ENCODE measurements at places on chromosomes 6 and 20.
A peak's percentile ranks its signal among the peaks of the same experiment; 100 is the strongest.

DNA sequence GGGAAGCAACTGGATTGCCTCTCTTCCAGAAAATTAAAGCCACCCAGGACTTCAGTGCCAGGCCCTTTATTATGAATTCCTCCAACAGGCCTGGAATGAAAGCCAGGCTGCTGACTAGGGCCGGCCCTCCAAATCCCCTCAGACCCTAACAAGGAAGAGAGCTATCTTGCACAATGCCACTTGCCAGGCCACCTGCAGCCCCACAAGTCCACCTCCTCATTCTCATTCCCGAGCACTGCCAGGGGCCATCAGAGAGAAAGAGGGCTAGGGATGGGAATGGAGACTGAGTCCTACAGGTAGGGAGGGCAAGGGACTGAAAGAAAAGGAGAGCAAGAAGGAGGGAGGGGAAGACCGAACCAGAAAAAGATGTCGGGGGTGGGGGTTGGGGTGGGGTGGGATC is 86.5 kb downstream of the MRPL14 start:
- peaks cover 24% of the 10 kb centered on the region for H3K4me1 ChIP-seq
- no peaks in the 10 kb centered on the region for H3K27me3 ChIP-seq

DNA sequence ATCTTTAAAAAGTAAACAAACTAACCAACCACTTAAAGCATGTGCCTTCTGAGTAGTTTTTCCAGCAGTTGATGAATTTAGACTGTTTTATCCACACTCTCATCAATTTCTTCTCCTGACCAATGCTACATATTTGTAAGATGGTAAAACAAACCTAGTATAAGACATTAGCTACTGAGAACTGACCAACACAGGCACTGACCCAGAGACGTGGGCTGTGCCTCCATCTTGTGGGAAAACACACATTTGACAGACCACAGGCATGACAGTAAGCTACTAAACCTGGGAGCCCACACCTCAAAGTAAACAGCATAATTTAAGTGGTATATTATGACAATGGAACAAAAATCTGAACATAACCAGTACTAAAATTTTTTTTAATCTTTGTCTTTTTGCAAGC is 121.4 kb upstream of the NRSN1 start:
- DNase-seq: no peak
- peaks cover 17% of the 10 kb centered on the region for H3K4me1 ChIP-seq
- no peaks in the 10 kb centered on the region for H3K36me3 ChIP-seq
- H3K4me3 ChIP-seq: no peak overlapping the region

- H3K4me3 ChIP-seq: peak overlapping the region; percentile 91
- DNase-seq: no peak
- no peaks in the 10 kb centered on the region for H3K27me3 ChIP-seq
- H3K36me3 ChIP-seq: peaks cover 2% of the 10 kb centered on the region
- peaks cover 40% of the 10 kb centered on the region for H3K4me1 ChIP-seq
Observed at GRCh38 chr20:50153153-50153499, 397 bp downstream of the PEDS1 start.

GRCh38 chr20:23686046-23686750 is 2.6 kb downstream of the CST4 start:
- no peaks in the 10 kb centered on the region for H3K36me3 ChIP-seq
- no peaks in the 10 kb centered on the region for H3K27me3 ChIP-seq
- no peak overlapping the region for H3K27ac ChIP-seq
- H3K4me3 ChIP-seq: no peak overlapping the region
- DNase-seq: no peak

- H3K4me3 ChIP-seq: no peak overlapping the region
- no peaks in the 10 kb centered on the region for H3K4me1 ChIP-seq
- H3K27ac ChIP-seq: no peak overlapping the region
- no peaks in the 10 kb centered on the region for H3K36me3 ChIP-seq
- H3K27me3 ChIP-seq: peaks cover 66% of the 10 kb centered on the region
Observed at GRCh38 chr20:2671977-2672376, 8.0 kb upstream of the IDH3B start.

DNA sequence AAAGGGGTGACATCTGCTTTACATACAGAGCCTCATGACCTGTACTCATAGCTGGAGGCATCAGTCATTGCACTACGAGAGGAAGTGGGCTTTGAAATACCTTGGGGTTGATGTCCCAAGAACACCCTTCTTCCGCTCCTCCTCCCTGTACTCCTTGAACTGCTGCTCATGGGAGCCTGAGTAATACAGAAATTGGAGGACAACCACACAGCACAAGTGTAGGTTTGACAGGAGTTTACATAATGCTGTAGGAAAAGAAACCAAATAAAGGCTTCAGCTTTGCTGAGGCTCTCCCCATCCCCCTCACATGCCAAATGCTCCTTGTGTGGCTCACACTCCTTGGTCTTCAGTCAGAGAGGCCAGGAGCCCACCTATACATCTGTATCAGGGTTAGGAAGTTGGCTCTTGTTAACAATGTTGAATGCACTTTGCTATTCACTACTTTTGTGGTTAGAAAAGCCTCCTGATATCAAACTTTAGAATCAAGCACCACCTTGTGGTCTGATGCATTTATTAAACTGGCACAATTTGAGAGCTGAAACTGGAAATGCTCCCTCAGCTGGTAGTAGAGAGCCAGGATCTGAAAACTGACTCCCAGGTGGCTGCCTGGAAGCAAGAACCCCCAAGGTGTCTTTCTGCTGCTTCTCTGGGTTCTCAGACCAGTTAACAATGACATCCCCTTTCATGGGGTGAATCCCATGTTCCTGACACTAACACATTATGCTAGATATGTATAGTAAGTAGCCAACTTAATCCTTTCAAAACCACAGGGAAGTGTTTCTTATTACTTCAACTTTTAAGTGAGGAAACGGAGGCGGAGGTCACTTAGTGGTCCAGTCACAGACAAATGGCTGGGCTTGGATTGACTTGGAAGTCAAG is 56.2 kb upstream of the EDN1 start:
- H3K36me3 ChIP-seq: no peaks in the 10 kb centered on the region
- H3K27me3 ChIP-seq: no peaks in the 10 kb centered on the region
- H3K4me3 ChIP-seq: no peak overlapping the region
- no peak overlapping the region for H3K27ac ChIP-seq
- DNase-seq: peak; percentile 12

GRCh38 chr6:1027795-1028569 is 283.9 kb upstream of the FOXQ1 start:
- DNase-seq: no peak
- H3K27ac ChIP-seq: no peak overlapping the region
- H3K4me3 ChIP-seq: no peak overlapping the region
- H3K4me1 ChIP-seq: peaks cover 4% of the 10 kb centered on the region
- H3K27me3 ChIP-seq: peaks cover 17% of the 10 kb centered on the region

DNA sequence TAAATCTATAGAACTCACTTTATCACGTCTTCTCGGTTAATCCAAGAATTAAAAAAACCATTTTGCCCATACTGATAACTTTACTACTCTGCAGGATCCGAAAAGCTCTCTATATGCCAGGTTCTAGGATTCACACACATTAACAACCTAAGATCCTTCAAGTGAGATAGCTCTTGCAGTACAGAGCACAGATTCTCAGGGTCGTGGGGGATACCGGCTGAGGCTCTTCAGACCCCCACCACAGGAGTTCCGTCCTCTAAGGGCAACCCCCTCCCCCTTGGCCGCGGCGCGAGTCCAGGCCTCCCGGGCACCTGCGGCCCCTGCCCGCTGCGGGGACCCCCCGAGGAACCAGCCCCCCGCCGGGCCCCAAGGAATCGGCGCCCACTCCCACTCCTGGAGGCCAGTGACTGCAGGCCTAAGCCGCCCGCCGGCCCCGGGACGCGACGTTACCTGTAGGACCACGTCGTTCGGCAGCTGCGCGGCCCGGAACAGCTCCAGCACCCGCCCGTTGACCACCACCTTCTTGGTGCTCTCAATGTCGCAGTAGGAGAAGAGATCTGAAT is 892 bp downstream of the REPS1 start:
- peak; percentile 5 for DNase-seq
- H3K27ac ChIP-seq: peak overlapping the region; percentile 46
- H3K4me1 ChIP-seq: peaks cover 23% of the 10 kb centered on the region
- H3K27me3 ChIP-seq: no peaks in the 10 kb centered on the region

DNA sequence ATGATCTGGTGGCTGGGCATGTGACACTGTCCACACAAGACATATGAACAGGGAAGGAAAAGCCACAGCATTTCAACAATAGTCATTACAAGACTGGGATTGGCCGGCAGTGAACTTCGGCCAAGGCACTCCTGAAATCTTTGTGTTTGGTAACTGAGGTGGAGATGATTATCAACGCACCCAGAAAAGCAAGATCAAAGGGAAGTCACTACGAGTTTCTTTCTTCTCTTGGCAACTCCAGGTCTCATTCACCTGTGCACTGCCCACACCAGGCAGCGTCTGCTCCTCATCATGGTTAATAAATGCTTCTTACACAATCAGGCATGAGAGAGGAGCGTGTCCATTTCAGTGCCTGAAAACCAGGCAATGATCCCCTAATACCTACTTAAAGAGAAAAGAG is 20.5 kb upstream of the FOXC1 start:
- no peak overlapping the region for H3K4me3 ChIP-seq
- H3K4me1 ChIP-seq: no peaks in the 10 kb centered on the region
- no peak for DNase-seq
- H3K36me3 ChIP-seq: no peaks in the 10 kb centered on the region

GRCh38 chr6:21176197-21176596 is 417.4 kb upstream of the SOX4 start:
- DNase-seq: no peak
- H3K36me3 ChIP-seq: peaks cover 6% of the 10 kb centered on the region
- H3K4me1 ChIP-seq: no peaks in the 10 kb centered on the region
- no peak overlapping the region for H3K27ac ChIP-seq

- DNase-seq: no peak
- H3K4me1 ChIP-seq: peaks cover 22% of the 10 kb centered on the region
- no peak overlapping the region for H3K4me3 ChIP-seq
- no peaks in the 10 kb centered on the region for H3K27me3 ChIP-seq
- H3K27ac ChIP-seq: no peak overlapping the region
- H3K36me3 ChIP-seq: peaks cover 14% of the 10 kb centered on the region
Observed at GRCh38 chr6:163754866-163755265, 340.3 kb downstream of the QKI start.

- H3K36me3 ChIP-seq: no peaks in the 10 kb centered on the region
- H3K4me1 ChIP-seq: no peaks in the 10 kb centered on the region
- no peak overlapping the region for H3K27ac ChIP-seq
- no peaks in the 10 kb centered on the region for H3K27me3 ChIP-seq
- no peak overlapping the region for H3K4me3 ChIP-seq
Observed at GRCh38 chr6:42230345-42231321, 13.0 kb upstream of the MRPS10 start.

DNA sequence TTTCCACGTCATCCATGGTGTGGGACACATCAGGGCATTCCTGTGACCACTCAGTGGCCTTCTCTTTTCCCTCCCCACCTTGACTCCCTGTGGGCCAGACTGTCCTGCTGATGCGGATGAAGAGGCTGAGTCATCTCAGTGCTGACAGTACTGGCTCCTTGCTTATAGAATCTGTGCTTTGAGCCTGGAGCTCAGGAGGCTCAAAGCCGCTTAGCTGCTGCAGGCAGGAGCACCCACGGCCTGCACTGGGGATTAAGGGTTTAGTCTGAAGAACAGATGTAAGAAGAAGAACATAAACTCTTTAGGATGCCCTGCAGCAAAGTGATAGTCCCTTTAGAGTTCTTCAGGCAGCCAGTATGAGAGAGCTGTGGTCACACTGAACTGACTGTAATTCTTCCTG is 642.0 kb upstream of the CHD6 start:
- H3K27me3 ChIP-seq: peaks cover 6% of the 10 kb centered on the region
- H3K27ac ChIP-seq: no peak overlapping the region
- no peaks in the 10 kb centered on the region for H3K36me3 ChIP-seq
- no peak overlapping the region for H3K4me3 ChIP-seq

- no peaks in the 10 kb centered on the region for H3K36me3 ChIP-seq
- H3K27me3 ChIP-seq: no peaks in the 10 kb centered on the region
- no peak overlapping the region for H3K27ac ChIP-seq
- no peaks in the 10 kb centered on the region for H3K4me1 ChIP-seq
- no peak for DNase-seq
Observed at GRCh38 chr6:92942549-92942948, 476.8 kb downstream of the EPHA7 start.

DNA sequence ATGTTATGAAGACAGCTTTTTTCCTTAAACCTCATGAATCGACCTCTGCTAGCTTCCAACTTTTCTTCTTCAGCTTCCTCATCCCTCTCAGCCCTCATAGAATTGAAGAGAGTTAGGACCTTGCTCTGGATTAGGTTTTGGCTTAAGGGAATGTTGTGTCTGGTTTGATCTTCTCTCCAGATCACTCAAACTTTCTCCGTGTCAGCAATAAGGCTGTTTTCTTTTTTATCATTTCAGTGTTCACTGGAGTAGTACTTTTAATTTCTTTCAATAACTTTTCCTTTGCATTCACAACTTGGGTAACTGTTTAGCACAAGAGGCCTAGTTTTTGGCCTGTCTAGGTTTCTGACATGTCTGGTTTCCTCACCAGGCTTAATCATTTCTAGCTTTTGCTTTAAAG is 32.6 kb downstream of the AIG1 start:
- no peaks in the 10 kb centered on the region for H3K36me3 ChIP-seq
- H3K4me1 ChIP-seq: peaks cover 9% of the 10 kb centered on the region
- H3K27ac ChIP-seq: no peak overlapping the region
- no peak overlapping the region for H3K4me3 ChIP-seq

DNA sequence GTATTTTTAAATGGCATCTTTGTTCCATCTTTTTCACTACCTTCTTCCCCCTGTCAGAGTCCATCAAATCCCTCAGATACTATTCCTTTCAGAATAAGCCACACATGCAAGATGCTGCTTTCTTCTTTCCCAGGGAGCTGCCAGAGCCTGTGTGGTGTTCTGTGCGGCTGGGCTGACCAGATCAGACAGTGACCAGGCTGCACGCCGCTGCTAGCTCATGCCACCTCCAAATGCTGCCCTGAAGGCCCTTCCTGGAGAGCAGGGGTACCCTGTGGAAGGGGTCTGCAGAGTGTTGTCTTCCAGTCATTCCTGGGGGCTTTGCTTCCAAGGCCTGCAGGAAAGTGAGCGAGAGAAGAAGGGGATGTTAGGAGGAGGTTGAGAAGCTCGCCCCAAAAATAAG is 179.1 kb upstream of the SUPT3H start:
- H3K4me3 ChIP-seq: no peak overlapping the region
- peaks cover 2% of the 10 kb centered on the region for H3K27me3 ChIP-seq
- peaks cover 27% of the 10 kb centered on the region for H3K4me1 ChIP-seq
- peak overlapping the region; percentile 70 for H3K27ac ChIP-seq
- DNase-seq: no peak

- peaks cover 4% of the 10 kb centered on the region for H3K4me1 ChIP-seq
- H3K36me3 ChIP-seq: no peaks in the 10 kb centered on the region
- no peak overlapping the region for H3K27ac ChIP-seq
Observed at GRCh38 chr6:85069577-85069976, 305.2 kb upstream of the TBX18 start.

DNA sequence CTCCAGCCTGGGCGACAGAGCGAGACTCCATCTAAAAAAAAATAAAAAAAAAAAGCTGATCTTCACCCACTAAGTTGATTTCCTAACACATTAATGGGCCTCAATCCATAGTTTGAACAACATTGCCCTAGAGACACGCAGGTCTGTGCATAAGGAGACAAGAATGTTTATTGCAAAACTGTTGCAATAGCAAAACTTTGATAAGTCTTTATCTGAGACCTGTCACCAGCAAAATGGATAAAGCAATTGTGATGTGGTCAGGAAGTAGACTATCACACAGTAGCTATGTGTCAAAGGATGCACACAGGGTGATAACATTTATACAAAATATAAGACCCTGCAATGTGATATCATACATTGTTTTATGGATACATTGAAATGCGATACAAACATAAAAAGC is 4.2 kb upstream of the ITPR3 start:
- peaks cover 28% of the 10 kb centered on the region for H3K27me3 ChIP-seq
- H3K4me1 ChIP-seq: peaks cover 32% of the 10 kb centered on the region
- DNase-seq: no peak
- no peaks in the 10 kb centered on the region for H3K36me3 ChIP-seq
- H3K4me3 ChIP-seq: no peak overlapping the region

GRCh38 chr6:160258346-160259142 is at the start of gene SLC22A2:
Gene SLC22A2 (minus strand): TSS chr6:160258821. CDS start chr6:160258757, 64 bp downstream.
- no peak within 1 kb of the TSS for H3K4me3 ChIP-seq
- no peaks in the 10 kb centered on the region for H3K36me3 ChIP-seq
- H3K4me1 ChIP-seq: peaks cover 19% of the 10 kb centered on the region
- H3K27ac ChIP-seq: peak within 1 kb of the TSS; percentile 45
- DNase-seq: no peak
